SK-N-MC (cell line): ENCODE measurements at places on chromosomes 1 and 21.

DNA sequence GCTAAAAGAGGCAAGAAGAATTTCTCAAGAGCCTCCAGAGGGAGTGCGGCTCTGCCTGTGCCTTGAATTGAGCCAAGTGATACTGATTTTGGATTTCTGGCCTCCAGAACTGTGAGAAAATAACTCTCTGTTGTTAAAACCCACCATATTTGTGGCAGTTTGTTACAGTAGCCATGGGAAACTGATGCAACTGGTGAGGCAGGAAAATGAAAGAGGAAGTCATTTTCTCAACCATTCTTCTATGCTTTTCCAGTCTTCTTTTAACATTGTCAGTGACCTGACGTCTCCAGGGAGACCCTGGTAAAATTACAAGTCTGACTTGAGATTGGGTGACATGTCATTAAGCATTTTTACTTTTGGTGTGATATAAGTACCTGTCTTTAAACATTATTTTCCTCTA is 5.8 kb downstream of the OR6P1 start:
- DNase-seq = no peak

GRCh38 chr1:163528710-163529348 is 207.1 kb downstream of the NUF2 start:
- DNase-seq = no peak

DNA sequence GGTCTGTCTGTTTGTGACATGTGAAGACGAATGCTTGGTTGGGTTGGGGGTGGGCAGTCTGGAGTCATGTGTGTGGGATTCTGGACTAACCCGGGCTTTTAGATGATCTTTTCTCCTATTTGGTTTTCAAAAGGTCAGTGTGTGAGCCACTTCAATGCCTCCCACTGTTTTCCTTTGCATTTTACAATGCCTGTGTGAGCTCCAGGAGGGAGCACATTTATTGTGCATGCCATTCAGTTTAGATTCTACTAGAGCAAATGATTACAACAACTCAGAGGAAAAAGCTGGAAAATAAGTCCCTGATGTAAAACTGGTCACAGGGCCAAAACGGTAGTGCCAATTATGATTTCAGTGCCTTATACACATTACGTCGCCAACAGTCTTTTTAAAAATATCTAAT is 90.9 kb downstream of the LYPLAL1 start:
- no peak for DNase-seq

DNA sequence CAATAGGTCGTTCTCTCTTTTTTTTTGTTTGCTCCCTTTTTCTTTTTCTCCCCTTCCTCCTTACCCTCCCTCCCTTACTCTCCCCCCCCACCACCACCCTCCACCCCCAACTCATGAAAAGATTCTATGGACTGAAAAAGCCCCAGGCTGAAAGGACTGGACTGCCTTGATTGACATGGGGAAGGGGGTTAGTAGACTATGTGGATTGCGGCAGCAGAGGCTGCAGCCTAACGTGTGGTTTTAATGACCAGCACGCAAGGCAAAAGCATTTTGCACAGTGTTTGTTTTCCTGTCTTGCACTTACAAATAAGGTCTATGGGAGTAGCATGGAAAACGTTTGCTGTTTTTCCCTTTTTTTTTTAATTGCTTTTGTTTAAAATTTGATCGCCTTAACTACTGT is 5.5 kb downstream of the ZBTB18 start:
- DNase-seq = no peak

DNA sequence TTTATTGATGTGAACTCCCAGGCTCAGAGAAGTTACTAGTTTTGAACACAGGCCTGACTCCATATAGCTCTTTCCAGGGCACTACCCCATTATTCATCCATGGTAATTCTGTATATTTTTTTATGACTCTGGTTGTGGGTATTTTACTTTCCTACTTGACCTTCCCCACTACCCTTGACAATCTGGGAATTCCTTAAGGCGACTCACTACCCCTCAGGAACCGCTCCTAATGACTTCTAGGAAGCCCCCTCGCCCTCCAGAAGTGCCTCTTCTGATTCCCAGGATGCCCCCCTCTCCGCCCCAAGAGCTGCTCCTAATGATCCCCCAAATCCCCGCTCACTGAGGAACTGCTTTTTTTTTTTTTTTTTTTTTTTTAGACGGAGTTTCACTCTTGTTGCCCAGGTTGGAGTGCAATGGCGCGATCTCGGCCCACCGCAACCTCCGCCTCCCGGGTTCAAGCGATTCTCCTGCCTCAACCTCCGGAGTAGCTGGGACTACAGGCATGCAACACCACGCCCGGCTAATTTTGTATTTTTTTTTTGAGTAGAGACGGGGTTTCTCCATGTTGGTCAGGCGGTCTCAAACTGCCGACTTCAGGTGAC is 972 bp upstream of the KDM4A start:
- DNase-seq = no peak

DNA sequence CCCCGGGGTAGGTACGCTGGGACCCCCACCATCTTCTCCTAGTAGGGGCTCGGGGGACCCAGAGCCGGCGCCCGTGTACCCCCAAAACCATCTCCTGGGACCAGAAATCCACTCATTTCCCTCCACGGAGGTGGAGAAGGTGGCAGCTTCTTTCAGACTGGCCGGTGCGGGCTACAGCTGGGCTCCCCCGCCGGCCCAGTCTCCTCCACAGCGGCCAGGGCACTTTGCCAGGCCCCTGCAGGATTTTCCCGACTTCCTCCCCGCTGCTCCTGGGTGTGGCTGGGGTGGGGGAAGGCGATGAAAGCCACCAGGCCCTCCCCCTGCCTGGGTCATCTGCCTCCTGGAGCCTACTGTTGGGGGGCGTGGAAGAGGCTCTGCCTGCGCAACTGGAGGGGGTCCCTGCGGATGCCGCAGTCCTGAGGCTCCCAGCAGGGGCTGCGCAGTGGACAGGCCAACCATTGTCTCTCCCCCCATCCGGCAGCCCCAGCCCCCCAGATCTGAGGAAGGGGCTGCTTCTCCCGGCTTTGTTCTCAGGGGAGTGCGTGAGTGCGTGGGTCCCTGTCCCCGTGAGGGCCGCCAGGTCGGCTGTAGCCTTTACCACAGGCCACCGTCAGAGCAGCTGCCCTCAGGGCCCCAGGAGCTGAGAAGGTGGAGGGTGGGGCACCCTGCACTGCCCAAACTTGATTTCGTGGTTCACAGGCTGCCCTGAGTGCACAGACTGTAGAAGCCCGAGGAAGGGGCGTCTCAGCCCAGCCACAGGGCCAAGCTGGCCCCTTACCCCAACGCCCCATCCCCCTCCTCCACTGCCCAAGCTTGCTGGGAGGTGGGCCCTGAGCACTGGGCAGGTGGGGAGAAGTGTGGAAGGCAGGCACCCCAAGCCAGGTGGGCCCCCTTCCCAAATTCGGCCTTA is 1.3 kb downstream of the AGRN start:
- DNase-seq = no peak
